ENCODE measurements at places on chromosomes 4 and X. TPM values are rescaled to one million over a fixed set of nuclear protein-coding genes. Genes with fewer than 3 reads are reported as not detected.

FRG1 gene
- total RNA-seq, result 43.2 TPM

FHIP1A gene
- 28.2 TPM for total RNA-seq

PRAF2 gene
- total RNA-seq, result 12.2 TPM

DNA sequence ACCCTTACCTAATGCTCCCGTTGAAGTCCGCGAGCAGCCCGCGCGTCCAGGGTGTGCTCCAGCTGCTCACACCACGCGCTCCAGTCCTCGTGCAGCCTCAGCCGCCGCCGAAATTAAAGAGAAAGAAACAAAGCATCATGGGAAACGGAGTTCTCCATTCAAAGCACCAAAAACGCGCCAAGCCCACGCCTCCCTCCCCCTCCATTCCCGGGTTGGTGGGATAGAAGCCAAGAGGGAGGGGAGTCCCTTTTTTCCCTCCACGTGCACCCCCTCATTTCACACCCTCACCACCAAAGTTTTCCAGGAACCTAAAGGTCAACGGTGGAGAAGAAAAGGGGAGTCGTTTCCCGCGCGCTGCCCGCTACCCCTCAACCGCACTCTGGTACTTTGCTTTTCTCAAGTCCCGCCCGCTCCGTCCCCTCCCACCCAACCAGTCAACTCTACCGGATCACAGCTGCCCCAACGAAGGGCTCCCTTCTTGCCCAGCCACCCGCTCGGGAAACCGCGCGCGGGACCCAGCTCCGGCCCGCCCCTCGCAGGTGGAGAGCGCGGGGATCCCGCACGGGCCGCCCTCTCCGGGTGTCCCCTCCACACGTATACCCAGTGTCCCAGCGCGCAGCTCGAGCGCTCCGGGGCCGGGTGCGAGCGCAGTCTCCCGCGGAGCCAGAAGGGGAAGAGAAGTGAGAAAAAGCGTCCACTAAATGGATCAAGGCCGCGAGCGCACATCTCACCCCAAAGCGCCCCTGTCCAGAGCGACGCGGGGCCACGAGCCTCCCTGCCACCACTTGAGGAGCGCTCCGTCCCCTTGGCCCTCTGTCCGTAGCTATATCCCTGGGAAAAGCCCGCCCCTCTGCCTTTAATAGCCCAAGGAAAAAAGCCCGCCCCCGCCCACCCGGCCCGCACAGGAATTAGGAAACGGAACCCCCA, 65.1 kb upstream of the CCDC160 start:
- H3K4me1 ChIP-seq, result peaks cover 6% of the 10 kb centered on the region
- H3K27me3 ChIP-seq, result no peaks in the 10 kb centered on the region
- H3K4me3 ChIP-seq, result peak overlapping the region; percentile 100
- peaks cover 45% of the 10 kb centered on the region for H3K36me3 ChIP-seq

DNA sequence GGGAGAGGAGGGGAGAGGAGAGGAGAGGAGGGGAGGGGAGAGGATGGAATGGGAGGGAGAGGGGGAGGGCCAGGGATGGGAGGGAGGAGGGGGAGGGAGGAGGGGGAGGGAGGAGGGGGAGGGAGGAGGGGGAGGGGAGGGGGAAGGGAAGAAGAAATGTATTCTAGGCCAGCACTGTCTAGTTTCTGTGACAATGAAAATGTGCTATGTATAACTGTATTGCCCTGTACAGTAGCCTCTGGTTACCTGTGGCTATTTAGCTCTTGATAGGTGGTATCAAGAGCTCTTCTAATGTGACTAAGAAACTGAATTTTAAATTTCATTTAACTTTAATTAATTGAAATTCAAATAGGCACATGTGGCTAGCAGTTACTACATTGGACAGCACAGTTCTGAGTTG, 143.1 kb downstream of the BTC start:
- H3K4me1 ChIP-seq, result no peaks in the 10 kb centered on the region
- H3K27ac ChIP-seq, result no peak overlapping the region
- H3K36me3 ChIP-seq, result no peaks in the 10 kb centered on the region

GRCh38 chr4:174495626-174496025, 26.7 kb downstream of the HPGD start:
- no peaks in the 10 kb centered on the region for H3K36me3 ChIP-seq
- no peak for DNase-seq
- no peaks in the 10 kb centered on the region for H3K4me1 ChIP-seq
- H3K27me3 ChIP-seq, result no peaks in the 10 kb centered on the region
- no peak overlapping the region for H3K27ac ChIP-seq

- no peaks in the 10 kb centered on the region for H3K4me1 ChIP-seq
- no peak overlapping the region for H3K27ac ChIP-seq
- no peaks in the 10 kb centered on the region for H3K36me3 ChIP-seq
- no peak for DNase-seq
Measured at GRCh38 chrX:134692233-134692632, 34.0 kb upstream of the PLAC1 start.

DNA sequence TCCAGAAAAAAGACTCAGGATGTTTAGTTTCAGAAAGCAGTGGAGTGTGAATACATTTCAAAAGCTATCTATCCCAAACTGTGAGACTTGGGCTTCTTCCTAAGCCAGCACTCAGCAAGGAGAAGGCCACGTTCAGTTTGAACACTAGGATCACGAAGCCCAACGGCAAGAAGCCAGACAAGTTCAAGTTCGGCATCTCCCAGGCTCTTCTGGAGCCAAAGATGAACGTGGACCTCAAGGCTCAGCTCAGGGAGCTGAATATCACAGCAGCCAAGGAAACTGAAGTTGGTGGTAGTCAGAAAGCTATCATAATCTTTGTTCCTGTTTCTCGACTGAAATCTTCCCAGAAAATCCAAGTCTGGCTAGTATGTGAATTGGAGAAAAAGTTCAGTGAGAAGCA, 7.6 kb downstream of the PLAC1 start:
- peaks cover 4% of the 10 kb centered on the region for H3K36me3 ChIP-seq
- H3K4me3 ChIP-seq, result no peak overlapping the region
- H3K27me3 ChIP-seq, result no peaks in the 10 kb centered on the region
